Central memory CD8-positive, alpha-beta T cell (primary cell): ENCODE measurements at places on chromosomes 13 and 19.

DNA sequence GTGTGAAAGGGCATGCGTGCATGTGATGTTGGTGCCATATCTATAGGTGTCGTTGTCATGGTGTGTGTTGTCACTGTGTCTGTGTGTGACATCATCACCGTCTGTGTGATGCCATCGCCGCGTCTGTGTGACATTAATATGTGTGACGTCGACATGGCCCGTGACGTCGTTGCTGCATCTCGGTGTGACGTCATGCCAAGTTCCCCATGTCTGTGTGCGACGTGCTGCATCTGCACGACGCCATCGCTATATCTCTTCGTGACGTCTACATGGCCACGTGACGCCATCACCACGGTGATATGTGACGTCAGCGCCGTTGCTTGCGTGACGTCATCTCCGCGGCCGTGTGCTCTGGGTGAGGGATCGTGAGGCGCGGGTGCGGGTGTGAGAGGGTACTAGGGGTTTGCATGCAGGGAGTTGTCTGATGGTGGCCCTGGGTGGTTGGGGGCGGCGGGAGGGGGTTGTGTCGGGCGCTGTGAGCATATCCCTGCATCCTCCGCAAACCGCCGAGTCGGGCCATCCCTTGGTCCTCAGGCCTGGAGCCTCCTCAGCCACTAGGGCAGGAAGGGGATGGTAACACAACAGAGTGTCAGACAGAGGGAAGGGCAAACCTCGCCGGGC, 14.6 kb downstream of the GTPBP3 start:
- no peak for DNase-seq

DNA sequence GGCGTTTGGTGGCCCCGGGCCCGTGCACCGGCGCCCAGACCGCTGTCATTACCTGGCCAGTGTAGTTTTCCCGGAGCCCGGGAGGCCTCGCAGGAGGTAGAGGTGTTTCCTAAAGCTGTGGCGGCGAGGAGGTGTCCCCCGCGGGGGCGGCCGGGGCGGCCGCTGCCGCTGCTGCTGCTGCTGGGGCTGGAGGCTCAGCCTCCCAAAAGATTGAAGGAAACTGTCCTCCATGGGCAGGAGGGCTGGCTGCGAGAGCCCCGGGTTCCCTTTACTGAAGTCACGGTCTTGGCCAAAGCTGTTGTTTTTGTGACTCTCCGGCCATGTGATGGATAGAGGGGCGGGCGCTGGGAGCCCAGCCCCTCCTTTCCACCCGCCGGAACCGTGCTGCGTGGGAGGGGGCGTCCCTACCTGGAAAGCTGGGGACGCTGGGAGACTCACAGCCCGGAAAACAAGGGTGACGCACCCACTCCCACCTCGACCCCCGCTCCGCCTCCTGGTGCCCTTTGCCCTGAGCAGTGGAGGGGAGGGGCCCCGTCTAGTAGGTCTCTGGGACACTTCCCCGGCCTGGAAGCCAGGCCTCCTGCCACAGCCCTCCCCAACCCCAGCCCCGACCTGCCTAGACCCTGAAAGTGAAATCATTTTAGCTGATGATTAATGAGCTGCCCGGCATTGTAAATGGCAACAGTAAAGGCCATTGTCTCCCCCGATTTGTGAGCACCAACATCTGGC, at the start of gene N4BP2L1:
TSS of gene N4BP2L1 (minus strand) at position 279 of the 729 bp plus-strand sequence. CDS start at position 231, 48 bp downstream.
- peak; percentile 65 for DNase-seq

GRCh38 chr13:50898338-50898737, 11.3 kb upstream of the RNASEH2B start:
- no peak for DNase-seq

DNA sequence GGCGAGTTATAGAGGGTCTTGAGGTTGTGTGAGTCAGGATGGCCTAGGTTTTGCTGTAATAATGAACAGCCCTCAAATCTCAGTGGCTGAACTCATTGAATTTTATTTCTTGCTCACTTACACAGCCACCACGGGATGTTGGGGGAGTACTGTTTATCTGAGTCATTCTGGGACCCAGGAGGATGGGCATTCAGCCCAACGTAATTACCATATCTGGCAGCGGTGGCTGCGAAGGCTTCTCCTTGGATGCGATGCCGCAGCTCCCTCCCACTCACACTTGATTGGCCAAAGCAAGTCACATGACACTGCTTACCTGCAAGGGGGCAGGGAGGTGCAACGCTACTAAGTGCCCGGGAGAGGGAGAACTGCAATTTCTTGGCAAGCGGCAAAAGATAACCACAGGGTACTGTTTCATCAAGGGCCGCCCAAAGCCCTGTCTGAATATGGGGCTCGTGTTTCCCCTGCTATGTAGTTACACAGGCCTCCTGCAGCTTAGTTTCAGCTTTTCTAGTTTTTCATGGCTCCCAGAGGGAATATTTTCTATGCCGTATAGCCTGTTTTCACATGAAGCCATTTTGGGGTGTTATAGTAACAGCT, 19.9 kb downstream of the ZSWIM9 start:
- DNase-seq: no peak

DNA sequence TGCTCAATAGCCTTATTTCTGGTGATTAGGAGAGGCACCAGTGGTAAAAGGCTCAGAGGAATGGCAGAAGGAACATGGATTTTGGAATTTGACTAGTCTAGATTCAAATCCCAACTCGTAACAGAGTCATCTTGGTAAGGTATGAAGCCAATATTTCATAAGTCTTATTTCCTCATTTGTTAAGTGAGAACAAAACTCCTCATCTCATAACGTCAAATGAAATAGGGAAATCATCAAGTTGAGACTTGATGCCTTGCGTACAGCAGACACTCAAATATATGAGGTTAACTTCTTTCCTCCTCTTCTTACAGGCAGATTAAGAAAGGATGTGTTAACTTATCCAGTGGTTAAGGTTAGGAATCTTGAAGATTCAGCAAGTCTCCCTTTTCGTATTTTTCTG, 189.2 kb downstream of the DLEU7 start:
- DNase-seq: no peak

DNA sequence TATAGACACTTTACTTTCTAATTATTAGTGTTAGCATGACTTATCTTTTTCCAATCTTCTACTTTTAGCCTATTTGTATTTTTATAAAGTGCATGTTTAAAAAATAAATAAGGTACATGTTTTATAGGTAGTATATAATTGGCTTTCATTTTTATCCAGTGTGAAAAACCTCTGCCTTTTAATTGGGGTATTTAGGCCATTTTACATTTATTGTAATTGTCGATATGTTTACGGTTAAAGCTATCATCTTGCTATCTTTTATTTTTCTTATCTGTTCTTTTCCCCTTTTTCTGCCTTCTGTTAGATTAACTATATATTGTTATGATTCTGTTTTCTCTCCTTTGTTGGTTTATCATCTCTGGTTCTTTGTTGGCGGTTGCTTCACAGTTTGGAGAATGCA, 9.1 kb downstream of the PROZ start:
- DNase-seq: no peak

GRCh38 chr13:73299787-73300186, 241.0 kb downstream of the KLF5 start:
- no peak for DNase-seq

- no peak for DNase-seq
These were observed 200.2 kb upstream of the ZNF536 start for GRCh38 chr19:30171795-30172612.

DNA sequence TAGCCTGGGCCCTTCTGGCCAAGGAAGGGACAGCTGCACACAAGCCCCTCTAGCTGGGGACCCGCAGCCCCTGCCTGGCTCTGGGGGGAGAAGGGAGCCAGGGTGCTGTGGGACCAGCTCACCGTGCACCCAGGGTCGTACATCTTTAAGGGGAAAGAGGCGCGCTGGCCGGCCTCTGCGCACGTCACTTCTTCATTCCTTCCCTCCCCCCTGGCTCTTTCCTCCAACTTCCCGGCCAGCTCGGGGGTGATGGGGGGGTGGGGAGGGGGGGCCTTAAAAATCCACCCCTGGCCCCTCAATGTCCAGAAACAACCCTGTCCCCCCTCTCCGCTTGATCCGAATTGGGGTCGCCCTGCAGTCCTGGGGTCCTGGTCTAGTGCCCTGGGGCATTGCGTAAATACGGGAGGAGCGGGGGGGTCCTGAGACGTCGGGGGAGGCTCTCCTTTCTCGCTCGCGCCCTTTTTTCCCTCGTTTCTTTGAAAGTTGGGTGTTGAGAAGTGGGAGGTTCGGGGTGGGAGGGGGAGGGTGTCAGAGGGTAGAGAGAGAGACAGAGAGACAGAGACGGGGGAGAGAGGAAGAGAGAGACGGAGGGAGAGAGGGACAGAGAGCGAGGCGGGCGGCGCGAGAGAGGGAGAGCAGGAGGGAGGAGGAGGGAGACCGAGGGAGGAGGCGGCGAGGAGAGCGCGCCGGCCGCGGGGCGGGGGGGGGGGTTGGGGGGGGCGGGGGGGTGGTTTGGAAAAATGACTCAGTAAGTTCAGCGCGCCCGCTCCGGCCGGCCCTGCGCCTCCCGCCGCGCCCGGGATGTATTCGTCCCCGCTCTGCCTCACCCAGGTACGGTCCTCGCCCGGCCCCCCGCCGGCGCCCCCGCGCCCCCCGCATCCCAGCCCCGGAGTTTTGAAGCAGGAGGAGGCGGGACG, at the start of gene NFIC:
TSS of gene NFIC (plus strand) at position 748 of the 917 bp plus-strand sequence. CDS start at position 802, 54 bp downstream.
- no peak for DNase-seq

DNA sequence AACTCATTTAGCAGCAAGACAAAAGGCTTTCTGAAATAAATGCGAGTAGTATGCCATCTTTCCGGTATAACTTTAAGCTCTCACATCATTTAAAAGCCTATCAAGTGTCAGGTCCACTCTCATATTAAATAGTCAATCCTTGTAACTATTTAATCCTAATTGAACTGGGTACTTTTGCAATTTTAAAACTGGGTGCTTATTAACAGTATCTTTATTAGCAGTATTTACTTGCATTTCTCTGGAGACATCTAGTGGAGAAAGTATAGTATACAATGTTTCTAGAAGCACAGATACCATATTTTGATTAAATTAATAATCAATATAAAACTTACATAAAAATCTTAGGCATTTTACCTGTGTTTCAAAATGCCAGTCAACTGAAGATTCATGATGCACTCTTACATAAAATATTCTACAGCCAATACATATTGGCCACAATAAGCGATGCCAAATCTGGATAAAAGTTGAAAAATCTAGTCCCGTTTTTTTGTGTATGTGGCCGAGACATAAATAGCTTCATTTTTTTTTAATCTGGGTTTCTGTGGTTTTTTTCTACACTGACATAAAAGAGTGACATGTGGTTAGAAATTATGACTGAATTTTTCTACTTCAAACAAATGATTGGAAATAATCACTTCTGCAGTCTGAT, 4.3 kb upstream of the POSTN start:
- no peak for DNase-seq

DNA sequence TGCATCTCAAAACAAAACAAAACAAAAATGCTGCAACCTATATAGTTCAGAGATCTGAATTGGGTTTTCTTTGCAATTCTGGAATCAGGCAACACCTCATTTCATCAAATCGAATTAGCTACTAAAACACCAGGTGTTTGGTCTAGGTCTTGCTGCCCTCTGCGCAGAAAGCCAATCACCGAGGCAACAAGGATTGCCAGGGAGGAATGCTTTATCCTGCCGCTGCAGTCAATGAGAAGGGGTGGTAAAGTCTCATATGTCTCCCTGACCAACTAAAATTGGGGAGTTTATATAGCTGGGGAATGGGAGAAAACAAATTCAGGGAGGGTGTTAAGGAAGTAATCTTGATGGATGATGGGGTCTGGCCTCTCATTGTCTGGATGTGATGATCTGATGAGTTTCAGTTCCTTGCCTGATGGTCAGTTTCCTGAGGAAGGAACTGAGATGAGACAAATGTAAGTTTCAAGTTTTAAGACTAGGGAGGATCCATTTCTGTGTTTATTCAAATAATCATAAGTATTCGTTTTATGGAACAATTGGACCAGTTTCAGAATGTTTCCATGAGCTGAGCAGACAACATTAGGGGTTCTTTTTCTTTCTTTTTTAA, 5.0 kb upstream of the YJU2 start:
- DNase-seq: no peak

- DNase-seq: no peak
These were observed 229.7 kb downstream of the KCNRG start for GRCh38 chr13:50244713-50245574.

DNA sequence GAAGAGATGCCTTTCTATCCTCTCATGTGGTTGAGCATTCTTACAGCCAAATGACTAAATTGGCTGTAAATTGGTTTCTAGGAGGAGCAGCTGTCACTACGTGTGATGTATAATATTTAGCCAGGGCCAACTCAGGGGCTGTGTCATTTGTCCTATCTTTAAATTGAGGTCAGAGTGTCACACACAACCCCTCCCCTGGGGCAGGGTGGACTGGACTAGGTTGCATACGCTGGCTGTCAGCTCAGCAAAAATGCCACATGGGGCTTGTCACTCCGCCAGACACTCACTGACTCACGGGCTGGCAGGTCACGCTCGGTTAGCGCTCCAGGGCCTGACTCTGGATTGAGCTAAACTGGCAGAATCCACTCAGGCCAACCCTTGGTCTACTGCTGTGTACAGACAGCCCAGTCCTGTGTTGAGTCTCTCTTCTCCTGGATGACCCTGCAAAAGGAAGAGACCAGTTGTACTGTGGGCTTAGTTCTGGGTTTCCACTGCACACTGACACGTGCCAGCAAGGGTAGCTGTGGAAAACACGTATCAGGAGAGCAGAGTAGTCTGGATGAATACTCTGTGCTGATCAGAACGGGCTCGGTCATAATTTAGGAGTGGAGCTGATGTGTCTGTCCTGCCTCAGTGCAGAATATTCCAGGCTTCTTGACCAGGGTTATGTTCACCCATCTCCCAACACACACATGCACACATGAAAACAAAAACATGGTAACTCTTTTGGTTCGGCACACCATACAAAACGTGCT, 29.1 kb downstream of the SHISA2 start:
- no peak for DNase-seq

DNA sequence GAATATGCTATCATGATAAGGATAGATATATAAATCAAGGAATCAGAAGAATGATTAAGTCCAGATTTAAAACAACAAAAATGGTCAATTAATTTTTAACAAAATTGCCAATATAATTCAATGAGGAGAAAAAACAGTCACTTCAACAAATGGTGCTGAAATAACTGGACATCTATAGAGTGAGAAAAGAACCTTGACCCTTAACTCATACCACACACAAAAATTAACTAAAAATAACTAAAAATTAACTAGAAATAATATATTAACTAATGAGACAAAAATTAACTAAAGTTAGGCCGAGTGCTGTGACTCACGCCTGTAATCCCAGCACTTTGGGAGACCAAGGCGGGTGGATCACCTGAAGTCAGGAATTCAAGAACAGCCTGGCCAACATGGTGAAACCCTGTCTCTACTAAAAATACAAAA, 9.5 kb downstream of the LGALS7 start:
- no peak for DNase-seq

DNA sequence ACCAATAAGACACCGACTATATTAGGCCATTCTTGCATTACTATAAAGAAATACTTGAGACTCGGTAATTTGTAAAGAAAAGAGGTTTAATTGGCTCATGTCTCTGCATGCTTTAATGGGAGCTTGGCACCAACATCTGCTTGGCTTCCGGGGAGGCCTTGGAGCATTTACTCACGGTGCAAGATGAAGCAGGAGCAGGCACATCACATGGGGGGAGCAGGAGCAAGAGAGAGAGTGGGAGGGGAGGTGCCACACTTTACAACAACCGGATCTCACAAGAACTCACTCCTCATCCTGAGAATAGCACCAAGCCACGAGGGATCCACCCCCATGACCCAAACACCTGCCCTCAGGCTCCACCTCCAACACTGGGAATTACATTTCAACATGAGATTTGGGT, 224.8 kb downstream of the KLF5 start:
- no peak for DNase-seq

GRCh38 chr19:55146078-55146704, 2.8 kb downstream of the TNNT1 start:
- no peak for DNase-seq

- DNase-seq: no peak
These were observed 22.5 kb downstream of the TMEM255B start for GRCh38 chr13:113781571-113781970.

- no peak for DNase-seq
These were observed 106.8 kb downstream of the NHLRC3 start for GRCh38 chr13:39144941-39145533.
